BJ (cell line): ENCODE measurements at places on chromosomes 1 and 21. TPM values are rescaled to one million over a fixed set of nuclear protein-coding genes. Genes with fewer than 3 reads are reported as not detected.

- DNase-seq = no peak
Observed at GRCh38 chr21:44301961-44302406, 2.1 kb downstream of the PFKL start.

DNA sequence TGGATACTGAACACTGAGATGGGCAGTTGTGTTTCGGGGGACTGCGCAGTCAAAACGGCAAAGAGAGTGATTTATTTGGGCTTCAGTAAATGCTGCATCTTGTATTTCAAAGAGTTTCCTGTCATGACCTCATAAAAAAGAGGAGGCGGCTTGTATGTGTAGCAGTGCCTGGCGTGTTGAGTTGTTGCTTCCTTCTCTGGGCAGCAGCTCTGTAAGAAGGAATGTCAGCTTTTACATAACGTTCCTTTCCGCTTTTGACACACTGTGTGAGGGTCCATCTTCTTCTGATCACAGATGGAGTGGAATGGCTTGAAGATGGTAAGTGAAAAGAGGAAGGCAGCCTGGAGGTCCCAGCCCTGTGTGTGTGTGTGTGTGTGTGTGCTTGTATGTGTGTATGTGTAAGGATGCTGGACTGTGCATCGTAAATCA lies 941 bp downstream of the ELAVL4 start:
- no peak for DNase-seq

PLA2G2F gene
- not detected in 2 replicates for polyA plus RNA-seq

ZNF695 gene
- 0.76 and 1.0 TPM in 2 replicates for polyA plus RNA-seq

DNA sequence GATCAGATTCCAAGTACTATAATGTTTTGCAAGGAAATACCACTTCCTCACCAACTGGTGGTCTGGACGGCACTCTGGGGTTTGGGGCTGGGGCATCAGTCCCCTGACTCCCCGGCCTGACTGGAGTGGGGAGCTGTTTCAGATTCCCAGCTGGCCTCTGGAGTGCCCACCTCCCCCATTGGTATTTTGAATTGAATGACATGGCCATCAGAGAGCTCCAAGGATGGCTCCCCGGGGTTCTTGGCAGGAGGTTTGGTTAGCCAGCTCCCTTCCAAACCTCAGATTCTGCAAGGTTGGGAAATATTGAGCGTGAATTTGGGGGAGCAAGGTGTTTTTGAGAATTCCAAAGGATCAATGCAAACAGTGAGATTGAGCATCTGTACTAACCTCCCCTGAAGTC lies 2.2 kb upstream of the INAVA start:
- no peak for DNase-seq

DNA sequence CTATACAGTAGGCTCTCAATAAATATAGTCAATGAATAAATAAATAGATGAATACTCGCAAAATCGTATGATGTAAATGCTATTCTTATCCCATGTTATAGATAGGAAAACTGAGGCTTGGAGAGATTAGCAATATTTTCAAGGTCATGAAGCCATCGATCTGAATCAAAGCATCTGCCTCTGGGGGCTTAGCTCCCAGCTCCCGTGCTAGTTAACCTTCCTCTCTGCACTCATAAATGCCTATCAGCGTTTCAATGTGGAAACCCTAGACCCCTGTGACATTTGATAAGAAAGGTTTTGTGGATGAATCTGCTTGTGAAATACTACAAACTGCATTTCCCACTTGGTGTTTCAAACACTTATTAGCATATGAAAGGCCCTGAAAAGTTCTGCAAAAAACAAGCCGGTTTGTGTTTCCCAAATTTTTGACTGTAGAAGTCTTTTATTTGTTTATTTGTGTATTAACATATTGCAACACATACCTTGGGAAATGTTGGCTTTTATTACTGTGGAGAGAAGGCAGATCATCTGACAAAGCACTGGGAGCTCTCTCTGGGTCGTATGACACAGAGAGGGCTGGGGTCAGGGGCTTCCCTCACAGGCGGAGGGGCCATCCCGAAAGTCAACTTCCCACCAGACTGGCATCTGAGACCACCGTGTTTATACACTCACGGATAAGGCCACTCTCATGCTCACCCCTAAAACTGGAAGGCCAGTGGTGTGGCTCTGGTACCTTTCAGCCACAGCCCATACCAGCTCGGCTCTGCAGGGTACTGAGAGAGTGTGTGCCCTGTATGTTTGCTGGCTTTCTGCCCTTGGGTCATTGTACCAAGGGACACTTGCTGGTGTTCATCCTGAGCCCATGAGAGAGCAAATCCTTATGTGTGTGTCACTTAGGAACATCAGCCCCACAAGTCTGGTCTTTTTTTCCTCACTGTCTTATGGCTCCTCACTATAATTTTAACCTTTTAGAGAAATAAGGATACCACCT lies 993 bp upstream of the PROK1 start:
- no peak for DNase-seq
